ENCODE measurements at places on chromosomes 7 and 10. TPM values are rescaled to one million over a fixed set of nuclear protein-coding genes. Genes with fewer than 3 reads are reported as not detected.

The MLXIPL gene
- 117 TPM for total RNA-seq

DNA sequence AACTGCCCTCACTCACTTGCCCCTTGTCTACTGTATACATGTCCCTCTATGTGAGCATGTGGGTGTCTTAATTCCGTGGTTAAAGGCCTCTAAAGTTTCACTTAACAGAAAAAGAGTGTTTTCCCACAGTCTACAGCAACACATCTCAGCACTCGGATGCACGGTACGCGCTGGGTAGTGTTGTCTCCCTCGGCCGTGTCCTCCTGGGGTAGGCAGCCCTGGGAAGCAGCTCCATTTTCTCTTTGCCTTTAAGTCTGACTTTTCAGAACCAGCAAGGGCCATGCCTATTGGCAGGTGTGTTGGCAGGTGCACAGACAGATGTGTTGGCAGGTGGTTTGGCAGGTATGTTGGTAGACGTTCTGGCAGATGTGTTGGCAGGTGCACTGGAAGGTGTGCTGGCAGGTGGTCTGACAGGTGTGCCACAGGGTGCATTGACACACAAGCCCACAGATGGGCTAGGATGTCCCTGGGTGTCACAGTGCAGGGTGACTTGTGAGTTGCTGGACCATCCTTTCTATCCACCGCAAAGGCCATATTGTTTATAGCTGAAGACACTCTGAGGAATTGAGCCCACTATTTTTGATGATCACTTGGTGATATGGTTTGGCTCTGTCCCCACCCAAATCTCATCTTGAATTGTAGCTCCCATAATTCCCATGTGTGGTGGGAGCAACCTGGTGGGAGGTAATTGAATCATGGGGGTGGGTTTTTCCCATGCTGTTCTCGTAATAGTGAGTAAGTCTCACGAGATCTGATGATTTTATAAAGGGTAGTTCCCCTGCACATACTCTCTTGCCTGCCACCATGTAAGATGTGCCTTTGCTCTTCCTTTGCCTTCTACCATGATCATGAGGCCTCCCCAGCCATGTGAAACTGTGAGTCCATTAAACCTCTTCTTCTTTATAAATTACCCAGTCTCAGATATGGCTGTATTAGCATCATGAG, 296.9 kb downstream of the TNS3 start:
- DNase-seq: no peak

DNA sequence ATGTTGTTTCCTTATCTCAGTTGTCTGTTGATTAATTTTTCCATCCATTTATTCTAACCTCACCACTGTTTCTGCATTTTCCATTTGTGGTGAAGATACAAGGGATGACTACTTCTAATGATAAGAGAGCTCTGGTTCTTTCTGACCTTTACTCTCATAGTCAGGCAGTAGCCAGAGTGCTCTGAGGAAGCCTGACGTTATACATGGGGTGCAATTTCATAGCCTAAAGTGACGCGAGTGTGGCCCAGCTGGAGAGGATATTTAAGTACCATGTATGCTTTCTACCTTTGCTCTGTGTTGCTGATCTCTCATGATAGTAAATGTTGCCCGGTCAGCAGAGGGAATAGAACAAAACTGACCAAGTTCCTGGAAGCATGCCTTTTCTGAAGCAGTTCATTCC, 33.9 kb upstream of the CYCS start:
- no peak for DNase-seq

The FUOM gene
- 13.0 TPM for total RNA-seq

- no peak for DNase-seq
Observed at GRCh38 chr7:4849390-4849789, 12.4 kb downstream of the PAPOLB start.

- DNase-seq: no peak
Observed at GRCh38 chr7:154640917-154641316, 362.0 kb downstream of the PAXIP1 start.

The FBXL15 gene
- 29.3 TPM for total RNA-seq

DNA sequence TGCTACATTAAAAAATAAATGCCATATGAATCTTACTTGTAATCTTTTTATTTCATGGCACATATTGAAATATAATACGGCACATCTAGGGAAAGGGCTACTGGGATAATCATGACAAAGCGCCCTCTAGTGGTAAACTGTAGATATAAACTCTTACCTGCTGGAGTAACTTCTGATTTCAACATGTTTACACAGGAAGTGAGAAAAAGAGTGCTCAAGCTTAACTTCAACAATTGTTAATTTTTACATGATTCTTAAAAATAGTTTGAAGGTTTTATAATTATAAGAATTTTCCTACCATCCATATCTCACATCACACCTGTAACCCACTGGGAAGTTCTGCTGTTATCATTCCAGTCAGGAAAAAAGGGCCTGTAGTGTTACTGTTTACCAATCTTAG, 2.0 kb upstream of the HEPACAM2 start:
- no peak for DNase-seq

DNA sequence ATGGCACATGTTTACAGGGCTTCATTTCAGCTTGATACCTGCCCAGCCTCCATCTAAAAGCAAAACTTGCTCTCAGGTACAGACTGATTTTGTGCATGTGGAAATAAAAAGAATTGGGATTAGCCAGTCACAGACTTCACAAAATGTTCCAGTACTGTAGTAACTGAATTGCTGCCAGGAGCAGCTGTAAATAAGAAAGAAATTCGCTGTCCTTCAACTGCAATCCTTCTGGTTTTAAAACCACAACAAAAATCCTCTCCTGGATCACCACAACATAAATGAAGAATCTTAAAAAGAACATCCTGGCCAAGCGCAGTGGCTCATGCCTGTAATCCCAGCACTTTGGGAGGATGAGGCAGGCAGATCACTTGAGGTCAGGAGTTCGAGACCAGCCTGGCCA, 3.9 kb upstream of the MIOS start:
- DNase-seq: no peak

DNA sequence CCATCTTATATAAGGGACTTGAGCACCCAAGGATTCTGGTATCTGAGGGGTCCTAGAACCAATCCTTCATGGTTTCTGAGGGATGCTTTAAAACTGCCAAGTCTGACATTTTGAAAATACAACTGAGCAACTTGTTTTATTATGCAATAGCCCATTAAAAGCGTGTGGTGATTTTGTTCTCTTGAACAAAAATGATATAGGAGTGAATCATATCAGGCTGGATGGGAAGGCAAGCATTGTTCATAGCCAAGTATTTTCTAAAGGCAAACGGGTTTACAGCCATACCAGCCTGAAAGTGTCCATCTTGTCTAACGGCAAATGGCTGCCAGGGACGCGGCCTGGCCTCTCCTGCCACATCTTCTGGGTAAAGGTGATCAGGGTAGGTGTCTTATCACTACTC, 23.4 kb downstream of the RPP38 start:
- no peak for DNase-seq

GRCh38 chr10:61409157-61409556, 44.0 kb downstream of the TMEM26 start:
- DNase-seq: no peak

DNA sequence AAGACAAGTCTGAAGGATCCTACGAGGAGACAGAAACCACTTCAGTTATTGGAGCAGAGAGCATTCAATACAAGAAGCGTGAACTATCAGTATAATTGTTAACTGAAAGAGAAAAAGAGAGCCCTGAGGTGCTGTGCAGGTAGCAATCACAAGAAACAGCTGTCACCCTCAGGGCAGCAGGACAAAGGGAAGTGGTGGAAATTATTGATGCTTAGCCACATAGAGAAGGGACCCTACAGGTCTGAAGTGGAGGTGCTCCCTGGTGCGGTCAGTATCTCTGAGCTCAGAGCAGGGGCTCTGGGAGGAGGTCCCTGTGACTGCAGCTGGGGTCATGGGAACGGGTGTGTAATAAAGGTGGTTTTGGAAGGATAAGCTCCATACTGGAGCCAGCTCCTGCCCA, 97.8 kb upstream of the KLF6 start:
- no peak for DNase-seq

DNA sequence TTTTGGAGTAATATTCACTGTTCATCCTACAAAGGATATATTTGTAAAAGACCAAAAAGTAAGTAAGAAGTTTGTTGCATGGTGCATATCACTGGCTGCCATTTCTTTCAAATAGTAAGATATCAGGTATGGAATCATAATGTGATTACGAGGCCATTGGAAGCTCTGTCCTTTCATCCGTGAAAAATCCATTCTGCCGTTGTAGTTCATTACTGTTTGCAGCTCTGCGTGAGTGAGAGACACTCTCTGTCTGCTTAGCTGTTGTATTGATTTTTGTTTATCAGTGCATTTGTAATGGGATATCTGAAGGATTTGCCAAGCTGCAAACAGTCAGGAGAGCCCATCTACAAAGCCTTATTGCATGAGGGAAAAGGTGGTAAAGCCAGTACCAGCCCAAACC, 44.1 kb upstream of the SLC39A12 start:
- DNase-seq: no peak

DNA sequence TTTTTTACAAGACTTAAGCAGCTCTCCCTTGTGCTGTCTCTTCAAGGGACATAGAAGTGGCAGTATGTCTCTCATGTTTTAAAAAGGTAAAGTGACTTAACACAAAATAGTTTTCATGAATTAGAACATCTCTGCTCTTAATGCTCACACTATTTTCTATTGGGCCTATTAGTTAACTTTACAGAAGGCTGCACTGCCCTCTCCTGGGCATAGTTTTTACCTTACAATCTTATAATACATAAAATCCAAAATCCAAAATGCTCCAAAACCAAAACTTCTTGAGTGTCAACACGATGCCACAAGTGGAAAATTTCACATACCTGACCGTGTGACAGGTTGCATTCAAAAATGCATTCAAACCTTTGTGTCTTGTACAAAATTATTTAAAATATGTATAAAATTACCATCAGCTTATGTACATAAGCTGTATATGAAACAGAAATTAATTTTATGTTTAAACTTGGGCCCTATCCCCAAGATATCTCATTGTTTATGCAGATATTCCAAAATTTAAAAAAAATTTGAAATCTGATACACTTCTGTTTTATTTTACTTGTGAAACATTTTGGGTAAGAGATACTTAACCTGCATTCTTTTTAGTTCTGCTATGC, 25.8 kb downstream of the TES start:
- peak; percentile 56 for DNase-seq

GRCh38 chr7:106863274-106863997, 1.6 kb upstream of the PIK3CG start:
- DNase-seq: no peak

DNA sequence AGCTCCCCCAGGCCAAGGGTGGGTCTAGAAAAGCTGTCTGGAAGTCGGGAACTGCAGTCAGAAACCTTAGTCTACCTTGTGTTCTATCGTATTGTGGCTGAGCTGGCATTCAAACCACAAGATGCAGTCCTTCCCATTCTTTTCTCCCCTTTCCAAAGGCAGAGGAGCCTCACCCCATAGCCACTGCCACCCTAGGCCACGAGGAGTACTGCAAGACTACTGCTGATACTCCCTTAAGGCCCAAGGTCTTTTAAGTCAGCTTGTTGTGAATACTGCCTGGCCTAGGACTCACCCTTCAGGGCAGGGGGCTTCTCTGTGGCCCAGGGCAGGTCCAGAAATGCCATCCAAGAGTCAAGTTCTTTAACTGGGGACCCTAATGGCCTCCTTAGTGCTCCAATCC, 214.5 kb upstream of the CNTNAP2 start:
- DNase-seq: no peak

The FGFR2 gene
- total RNA-seq: 135 TPM

DNA sequence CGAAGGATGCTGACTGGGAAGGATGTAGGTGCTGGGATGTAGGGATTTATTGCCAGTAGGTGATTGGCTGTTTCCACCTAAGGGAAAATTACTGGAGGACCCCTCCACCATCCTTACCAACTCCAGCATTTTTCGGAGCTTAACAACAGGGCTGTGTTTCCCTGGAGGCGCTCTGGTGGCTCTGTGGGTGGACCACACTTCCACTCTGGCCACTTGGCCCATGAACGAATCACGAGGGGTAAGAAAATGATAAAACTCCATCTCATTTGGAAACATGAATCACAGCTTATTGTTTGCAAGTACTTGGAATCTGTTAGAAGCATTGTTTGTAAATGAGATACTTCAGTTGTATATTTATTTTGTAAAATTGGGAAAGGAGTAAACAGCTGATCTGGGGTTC, 3.0 kb downstream of the DOCK1 start:
- no peak for DNase-seq

GRCh38 chr7:48634116-48634632, 290.2 kb upstream of the CDC14C start:
- DNase-seq: no peak

GRCh38 chr7:79236352-79237028, 217.0 kb downstream of the MAGI2 start:
- no peak for DNase-seq

DNA sequence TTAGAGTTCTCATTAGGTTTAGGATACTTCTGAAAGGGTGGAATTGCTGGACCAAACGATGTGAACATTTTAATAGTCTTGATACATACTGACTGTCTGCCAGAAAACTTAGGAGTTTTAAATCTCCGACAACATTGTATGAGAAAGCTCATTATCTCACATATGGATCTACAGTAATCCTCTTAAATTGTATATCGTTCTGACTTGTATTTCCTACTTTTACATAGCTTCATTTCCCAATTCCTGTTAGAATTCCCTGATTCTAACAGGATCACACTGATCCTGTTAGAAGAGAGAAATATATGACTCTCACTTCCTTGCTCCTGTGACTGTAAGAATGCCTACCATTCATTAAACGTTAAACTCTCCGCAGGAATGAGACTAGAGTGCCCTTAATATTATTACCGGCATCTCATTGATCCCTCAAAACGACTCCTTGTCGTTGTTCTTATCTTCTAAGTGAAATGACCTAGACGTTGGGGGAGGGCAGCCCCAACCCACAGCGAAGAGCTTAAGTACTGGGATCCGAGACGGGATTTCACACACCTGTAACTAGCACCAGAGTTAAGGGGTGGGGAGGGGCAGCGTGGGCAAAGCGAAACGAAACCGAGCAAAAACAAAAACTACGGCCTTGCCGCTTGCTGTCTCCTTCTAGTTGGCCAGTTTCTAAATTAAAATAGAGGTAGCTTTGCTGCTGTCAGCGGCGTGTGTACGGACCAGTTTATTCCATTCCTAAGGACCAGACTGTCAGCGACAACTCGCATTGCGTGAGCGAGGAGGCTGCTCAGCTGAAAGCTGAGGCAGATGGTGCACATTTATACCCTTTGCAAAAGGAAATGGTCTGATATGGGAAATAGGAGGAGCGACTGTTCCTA, 678 bp upstream of the TMEM106B start:
- peak; percentile 40 for DNase-seq

The LRRC18 gene
- 0.20 TPM for total RNA-seq
